ENCODE measurements at places on chromosomes 16 and 17. TPM values are rescaled to one million over a fixed set of nuclear protein-coding genes. Genes with fewer than 3 reads are reported as not detected.

DNA sequence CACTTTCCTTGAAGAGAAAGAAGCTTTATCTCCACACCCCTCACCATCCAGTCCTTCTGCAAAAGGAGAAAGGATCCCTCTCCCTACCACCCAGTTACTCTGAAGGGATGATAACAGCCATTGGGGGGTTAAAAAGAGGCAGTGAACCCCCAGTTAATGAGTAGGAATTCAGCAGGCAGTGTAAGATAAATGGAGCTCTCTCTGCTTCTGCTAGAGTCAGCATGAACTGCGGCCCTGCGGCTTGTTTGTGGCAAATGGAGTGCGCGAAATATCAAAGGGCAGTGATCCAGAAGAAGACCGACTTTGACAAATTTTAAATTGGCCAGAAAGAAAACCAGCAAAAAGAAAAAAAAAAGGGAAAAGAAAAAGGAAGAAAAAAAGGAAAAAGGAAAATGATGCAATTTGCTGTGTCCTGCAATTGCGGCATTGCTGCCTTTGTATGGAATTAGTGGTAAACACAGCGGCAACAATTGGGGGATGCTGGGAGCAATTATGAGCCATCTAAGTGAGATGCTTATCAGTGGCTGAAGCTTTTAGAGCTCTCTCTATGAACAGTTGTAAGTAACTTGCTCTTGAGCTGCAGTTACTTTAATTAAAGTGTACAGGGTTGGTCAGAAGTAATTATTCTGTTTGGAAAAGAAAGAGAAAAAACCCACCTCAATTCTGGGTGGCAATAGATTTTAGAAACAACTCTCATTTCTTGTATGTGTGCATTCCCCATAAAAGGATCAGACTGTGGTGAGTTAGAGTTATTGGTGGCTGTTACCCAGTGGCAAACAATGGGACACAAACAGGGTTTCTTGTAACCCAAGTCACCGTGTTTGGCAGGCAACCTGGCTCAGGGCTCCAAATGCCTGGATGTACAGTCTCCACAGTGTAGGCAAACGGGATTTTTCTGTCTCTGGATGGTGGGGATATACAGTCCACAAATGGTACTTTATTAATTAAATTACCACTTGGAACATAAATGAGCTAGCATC is 161.3 kb downstream of the AATF start:
- no peaks in the 10 kb centered on the region for H3K36me3 ChIP-seq
- no peak overlapping the region for H3K4me3 ChIP-seq
- no peaks in the 10 kb centered on the region for H3K27me3 ChIP-seq

DNA sequence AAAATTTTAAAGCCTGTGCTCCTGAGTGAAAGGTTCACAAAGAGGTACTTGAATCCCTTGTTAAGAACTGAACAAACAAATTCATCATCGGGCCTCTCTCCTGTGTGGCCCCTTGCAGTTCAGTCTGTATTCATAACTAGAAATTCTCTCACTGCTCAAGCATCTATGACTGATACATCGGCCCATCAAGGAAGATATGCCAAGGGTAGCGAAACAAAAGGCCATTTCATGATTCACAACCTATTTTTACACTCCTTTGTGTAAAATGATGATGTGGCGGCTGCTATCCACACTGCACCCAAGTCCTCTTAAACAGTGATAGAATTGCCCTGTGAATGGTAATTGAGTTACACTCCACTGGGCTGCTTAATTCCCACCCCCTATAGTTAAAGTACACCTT is 204.6 kb downstream of the STX8 start:
- no peaks in the 10 kb centered on the region for H3K27me3 ChIP-seq
- no peak for DNase-seq
- H3K36me3 ChIP-seq: no peaks in the 10 kb centered on the region
- no peak overlapping the region for H3K4me3 ChIP-seq
- H3K4me1 ChIP-seq: no peaks in the 10 kb centered on the region
- no peak overlapping the region for H3K27ac ChIP-seq

DNA sequence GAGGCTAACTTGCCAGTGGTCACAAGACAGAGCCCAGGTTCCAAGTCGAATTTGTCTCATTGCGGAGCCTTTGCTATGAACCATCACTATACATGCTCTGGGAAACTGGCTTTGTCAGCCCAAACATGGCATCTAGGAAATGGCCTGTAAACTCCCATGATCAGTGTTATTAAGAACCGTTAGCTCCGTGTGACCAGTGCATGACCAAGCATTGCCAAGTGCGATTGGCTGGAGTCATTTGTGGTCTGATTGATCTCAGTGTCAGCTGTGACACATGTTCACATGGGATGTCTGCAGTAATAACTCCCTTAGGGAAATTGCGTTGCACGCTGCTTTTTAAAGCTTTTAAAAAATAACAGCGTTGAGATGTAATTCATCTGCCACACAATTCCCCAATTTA is 18.6 kb upstream of the CDH3 start:
- H3K27ac ChIP-seq: no peak overlapping the region
- no peak for DNase-seq
- H3K36me3 ChIP-seq: no peaks in the 10 kb centered on the region
- H3K4me1 ChIP-seq: no peaks in the 10 kb centered on the region
- no peaks in the 10 kb centered on the region for H3K27me3 ChIP-seq
- H3K4me3 ChIP-seq: no peak overlapping the region

- peaks cover 2% of the 10 kb centered on the region for H3K4me1 ChIP-seq
- DNase-seq: peak; percentile 35
- H3K4me3 ChIP-seq: no peak overlapping the region
- no peaks in the 10 kb centered on the region for H3K36me3 ChIP-seq
- peak overlapping the region; percentile 74 for H3K27ac ChIP-seq
- H3K27me3 ChIP-seq: peaks cover 8% of the 10 kb centered on the region
These were observed 5.3 kb upstream of the RPRML start for GRCh38 chr17:46984341-46984740.

DNA sequence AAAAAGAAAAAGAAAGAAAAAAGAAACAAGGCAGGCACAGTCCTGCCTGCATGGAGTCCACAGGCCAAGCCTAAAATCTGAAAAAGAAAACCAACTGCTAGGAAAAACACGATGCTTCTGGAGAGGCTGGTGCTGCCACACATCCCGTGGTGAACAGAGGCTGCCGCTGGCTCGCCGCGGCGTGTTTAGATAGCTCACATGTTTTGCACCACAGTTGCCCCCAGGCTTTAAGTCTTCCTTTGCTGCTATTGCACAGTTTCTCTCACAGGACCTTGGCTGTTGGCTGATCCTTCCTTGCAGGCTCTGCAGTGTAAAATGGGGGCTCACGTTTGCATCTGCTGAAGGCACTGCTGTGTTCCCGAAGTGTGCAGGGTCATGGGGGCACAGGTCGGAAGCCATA is 8.6 kb downstream of the SLC6A4 start:
- DNase-seq: no peak
- H3K27ac ChIP-seq: no peak overlapping the region
- H3K4me1 ChIP-seq: no peaks in the 10 kb centered on the region
- no peaks in the 10 kb centered on the region for H3K27me3 ChIP-seq

- H3K27me3 ChIP-seq: no peaks in the 10 kb centered on the region
- H3K36me3 ChIP-seq: no peaks in the 10 kb centered on the region
- DNase-seq: peak; percentile 14
- no peak overlapping the region for H3K27ac ChIP-seq
- no peaks in the 10 kb centered on the region for H3K4me1 ChIP-seq
These were observed 8.7 kb downstream of the CD300LB start for GRCh38 chr17:74522381-74523105.

DNA sequence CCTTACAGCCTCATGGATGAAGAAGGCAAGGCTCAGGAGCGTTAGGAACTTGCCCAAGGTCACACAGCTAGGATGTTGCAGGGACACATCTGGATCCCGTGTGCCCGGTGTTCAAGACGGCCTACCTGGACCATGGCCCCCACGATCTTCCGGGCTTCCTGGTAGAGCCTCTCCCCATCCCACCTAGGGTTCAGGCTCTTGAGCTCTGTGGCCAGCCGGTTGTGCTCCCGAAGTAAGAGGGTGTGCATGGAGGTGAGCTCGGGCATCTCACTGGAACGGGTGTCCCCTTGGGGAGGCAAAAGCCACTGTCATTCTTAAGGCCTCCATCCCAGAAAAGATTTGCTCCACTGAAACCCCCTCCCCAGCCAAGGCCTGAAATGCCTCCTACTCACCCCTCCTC is 5.3 kb downstream of the MPO start:
- H3K4me1 ChIP-seq: no peaks in the 10 kb centered on the region
- H3K27me3 ChIP-seq: peaks cover 5% of the 10 kb centered on the region
- H3K27ac ChIP-seq: no peak overlapping the region
- no peak for DNase-seq

DNA sequence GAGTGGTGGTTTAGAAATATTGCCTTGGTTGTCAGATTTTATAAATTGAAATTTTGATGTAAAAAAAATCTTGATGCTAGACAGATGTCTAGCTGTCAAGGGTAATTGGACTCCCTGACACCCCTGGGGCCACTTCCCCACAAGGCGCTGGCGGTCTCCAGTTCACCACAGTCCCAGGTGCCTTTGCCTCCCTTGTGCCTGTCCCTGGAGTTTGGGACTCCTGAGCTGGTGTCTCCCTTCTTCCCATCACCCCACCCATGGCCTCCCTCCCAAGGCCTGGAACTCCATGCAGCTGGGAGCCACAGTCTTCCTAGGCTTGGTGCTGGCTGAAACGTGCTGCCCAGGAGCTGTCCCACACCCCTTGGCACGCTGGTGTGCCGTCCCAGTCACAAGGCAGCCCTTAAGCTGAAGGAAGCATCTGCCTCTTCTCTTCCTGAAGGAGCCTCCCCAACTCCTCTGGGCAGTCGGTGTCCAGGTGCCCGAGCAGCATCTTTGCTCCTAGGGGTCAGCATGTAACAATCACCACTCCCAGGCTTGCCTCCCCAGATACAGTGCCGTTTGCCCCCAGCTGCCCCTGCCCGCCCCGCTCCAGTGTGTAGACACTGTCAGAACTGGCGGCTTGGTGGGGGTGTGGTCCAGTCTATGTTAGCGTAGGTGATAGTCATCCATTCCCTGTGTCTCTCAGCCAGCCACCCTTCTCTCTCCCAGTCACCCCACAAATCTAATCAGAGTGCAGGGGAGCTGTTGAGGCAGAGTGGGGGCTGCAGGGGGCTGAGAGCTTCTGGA is 26.2 kb downstream of the POLR3E start:
- DNase-seq: no peak
- H3K4me3 ChIP-seq: no peak overlapping the region
- no peak overlapping the region for H3K27ac ChIP-seq
- H3K4me1 ChIP-seq: no peaks in the 10 kb centered on the region
- H3K36me3 ChIP-seq: no peaks in the 10 kb centered on the region
- no peaks in the 10 kb centered on the region for H3K27me3 ChIP-seq

GRCh38 chr16:68490829-68491575 is 42.7 kb upstream of the SMPD3 start:
- no peaks in the 10 kb centered on the region for H3K36me3 ChIP-seq
- peak; percentile 81 for DNase-seq
- H3K4me1 ChIP-seq: peaks cover 8% of the 10 kb centered on the region
- H3K27me3 ChIP-seq: no peaks in the 10 kb centered on the region
- no peak overlapping the region for H3K27ac ChIP-seq

- peak; percentile 69 for DNase-seq
- peak overlapping the region; percentile 99 for H3K4me3 ChIP-seq
- H3K4me1 ChIP-seq: peaks cover 8% of the 10 kb centered on the region
- no peaks in the 10 kb centered on the region for H3K36me3 ChIP-seq
- H3K27ac ChIP-seq: peak overlapping the region; percentile 74
These were observed 486 bp downstream of the PIGS start for GRCh38 chr17:28570716-28571360.

DNA sequence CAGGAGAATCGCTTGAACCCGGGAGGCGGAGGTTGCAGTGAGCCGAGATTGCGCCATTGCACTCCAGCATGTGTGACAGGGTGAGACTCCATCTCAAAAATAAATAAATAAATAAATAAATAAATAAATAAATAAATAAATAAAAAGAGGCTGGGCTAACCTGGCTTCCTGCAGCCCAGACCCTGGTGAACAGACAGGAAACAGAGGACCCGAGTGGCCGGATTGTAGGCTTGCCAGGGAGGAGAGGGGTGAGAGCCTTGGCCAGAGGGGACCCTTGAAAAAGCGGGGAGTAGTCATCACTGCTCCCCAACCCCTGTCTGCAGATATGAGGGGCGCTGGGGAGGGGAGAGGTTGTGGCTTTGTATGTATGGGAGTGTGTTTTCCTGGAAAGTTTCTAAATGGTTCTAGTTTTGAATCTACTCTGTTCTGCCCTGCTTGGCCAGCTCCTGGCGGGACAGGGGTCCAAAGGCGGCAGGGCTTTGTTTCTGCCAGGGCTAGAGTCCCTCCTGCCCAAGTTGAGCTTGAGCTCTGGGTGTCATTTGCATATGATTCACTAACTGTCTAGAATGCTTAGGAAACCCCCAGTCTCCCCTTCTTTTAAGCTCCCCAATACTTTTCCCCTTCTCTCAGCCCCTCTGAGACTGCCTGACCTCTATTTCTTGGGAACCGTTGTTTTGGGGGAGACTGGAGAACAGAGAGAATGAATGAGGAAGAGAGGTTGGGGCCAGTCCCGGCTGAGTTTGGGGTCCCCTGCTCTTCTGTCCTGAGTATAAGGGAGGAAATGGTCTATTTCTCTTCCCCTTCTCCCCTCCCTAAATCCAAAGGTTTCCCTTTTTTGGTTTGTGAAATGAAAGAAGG is 16.4 kb downstream of the RARA start:
- H3K27me3 ChIP-seq: no peaks in the 10 kb centered on the region
- DNase-seq: no peak
- H3K4me1 ChIP-seq: peaks cover 30% of the 10 kb centered on the region
- H3K36me3 ChIP-seq: no peaks in the 10 kb centered on the region
- peak overlapping the region; percentile 63 for H3K27ac ChIP-seq

GRCh38 chr16:64865069-64865696 is 256.7 kb downstream of the CDH11 start:
- H3K36me3 ChIP-seq: no peaks in the 10 kb centered on the region
- H3K4me3 ChIP-seq: no peak overlapping the region
- no peaks in the 10 kb centered on the region for H3K4me1 ChIP-seq
- DNase-seq: no peak
- H3K27ac ChIP-seq: no peak overlapping the region

DNA sequence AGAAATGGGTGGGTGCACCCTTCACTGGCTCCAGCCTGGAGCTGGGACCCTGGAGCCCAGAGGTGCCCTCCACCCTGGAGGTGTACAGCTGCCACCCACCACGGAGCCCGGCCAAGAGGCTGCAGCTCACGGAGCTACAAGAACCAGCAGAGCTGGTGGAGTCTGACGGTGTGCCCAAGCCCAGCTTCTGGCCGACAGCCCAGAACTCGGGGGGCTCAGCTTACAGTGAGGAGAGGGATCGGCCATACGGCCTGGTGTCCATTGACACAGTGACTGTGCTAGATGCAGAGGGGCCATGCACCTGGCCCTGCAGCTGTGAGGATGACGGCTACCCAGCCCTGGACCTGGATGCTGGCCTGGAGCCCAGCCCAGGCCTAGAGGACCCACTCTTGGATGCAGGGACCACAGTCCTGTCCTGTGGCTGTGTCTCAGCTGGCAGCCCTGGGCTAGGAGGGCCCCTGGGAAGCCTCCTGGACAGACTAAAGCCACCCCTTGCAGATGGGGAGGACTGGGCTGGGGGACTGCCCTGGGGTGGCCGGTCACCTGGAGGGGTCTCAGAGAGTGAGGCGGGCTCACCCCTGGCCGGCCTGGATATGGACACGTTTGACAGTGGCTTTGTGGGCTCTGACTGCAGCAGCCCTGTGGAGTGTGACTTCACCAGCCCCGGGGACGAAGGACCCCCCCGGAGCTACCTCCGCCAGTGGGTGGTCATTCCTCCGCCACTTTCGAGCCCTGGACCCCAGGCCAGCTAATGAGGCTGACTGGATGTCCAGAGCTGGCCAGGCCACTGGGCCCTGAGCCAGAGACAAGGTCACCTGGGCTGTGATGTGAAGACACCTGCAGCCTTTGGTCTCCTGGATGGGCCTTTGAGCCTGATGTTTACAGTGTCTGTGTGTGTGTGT is 46.8 kb downstream of the IL21R start:
- no peaks in the 10 kb centered on the region for H3K36me3 ChIP-seq
- no peak overlapping the region for H3K27ac ChIP-seq
- H3K27me3 ChIP-seq: no peaks in the 10 kb centered on the region
- no peak for DNase-seq
- no peaks in the 10 kb centered on the region for H3K4me1 ChIP-seq
- no peak overlapping the region for H3K4me3 ChIP-seq

The IFI35 gene
- total RNA-seq: 25.9 TPM

The BEAN1 gene
- total RNA-seq: not detected

The PDE6G gene
- not detected for total RNA-seq

Measured in colonic mucosa (tissue), 4 donors.